T47D (cell line): ENCODE measurements at places on chromosomes 16 and 17.

DNA sequence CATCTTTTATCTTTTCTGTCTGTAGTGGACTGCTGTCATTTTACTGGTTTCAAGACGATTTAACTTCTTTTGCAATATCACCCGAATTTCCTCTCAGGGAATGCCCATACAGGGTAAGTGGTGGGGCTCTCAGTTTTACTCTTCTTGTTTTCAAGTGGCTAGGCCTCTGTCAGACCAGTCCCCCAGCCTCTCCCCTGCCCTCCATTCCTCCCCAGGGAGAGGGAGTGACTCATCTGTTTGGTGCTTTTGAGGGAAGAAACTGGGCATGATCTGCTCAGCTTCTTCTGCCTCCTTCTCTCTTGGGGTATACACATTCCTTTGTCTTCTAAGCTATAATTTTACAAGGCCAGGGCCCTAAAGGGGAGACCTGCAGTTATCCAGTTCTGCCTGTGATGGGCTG lies 332.0 kb downstream of the CBLN1 start:
- no peak for DNase-seq

GRCh38 chr17:18225121-18225641 lies at the start of gene LLGL1:
LLGL1 (plus strand) TSS chr17:18225635; CDS start chr17:18225683, 48 bp downstream.
- DNase-seq: peak; percentile 95

DNA sequence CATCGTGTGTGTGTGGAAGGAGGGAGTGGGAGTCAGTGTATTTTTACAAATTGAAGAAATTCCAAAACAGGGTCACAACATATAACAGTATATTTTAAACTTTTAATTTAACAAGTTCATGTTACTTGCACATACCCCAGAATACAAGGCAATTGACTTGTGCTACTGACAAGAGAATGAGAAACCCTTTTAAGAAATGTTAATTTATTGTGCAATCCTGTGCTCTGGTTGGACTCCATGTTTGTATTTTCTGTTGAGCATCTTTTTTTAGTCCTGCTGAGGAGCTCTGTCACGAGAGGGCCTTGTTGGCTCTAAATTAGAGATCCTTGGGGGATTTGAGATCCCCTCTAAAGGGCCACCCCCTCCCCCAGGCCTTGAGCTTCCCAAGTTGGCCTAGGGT lies 1.1 kb upstream of the EMP2 start:
- no peak for DNase-seq

DNA sequence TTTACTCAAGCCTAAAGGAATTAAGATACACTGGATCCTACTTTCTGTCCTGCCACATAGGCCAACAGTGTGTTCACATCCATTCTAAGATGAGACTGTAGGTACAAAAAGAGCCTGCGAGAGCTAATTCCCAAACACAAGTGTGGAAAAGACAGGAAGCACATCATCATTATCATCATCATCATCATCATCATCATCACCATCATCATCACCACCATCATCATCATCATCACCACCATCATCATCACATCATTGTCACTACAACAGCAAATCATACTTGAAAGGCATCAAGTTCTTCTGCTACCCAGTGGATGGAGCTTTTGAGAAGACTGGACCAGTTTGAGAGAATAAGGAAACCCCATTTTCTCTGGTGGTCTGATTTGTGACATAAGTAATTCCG lies 268.1 kb downstream of the HS3ST3A1 start:
- no peak for DNase-seq

DNA sequence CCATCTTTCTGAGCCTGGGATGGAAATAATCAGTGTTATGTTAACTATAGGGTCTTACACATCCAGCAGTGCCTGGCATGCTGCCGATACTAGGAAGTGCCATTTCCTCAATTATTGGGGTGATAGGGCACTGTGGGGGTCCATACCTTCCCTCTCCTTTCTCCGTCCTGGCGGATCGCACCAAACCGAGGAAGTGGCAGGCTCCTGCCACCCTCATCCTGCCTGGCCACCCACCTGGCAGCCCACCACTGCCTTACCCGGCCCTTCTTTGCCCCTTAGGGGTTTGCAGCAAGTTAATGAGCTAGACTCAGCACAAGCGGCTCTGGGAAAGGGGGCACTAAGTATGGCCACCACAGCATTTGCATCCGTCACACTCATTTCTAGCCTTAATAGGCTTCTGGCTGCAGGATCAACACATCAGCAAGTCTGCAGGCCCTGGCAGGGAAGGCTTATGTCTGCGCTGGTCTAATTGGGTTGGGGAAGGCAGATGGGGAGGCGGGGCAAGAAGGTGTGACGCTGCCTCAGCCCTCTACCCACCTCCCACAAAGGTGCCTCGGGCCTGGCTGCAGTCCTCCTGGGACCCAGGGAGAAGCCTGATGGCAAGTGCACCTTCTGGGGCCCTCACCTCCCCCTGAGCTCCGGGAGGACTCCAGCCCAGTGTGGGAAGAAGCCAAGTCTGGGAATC lies 28.6 kb downstream of the DCAKD start:
- DNase-seq: no peak

- DNase-seq: peak; percentile 52
These were observed 51.8 kb downstream of the SMPD3 start for GRCh38 chr16:68396481-68396880.

GRCh38 chr17:4584101-4584916 lies at the start of gene SMTNL2:
SMTNL2 (plus strand) TSS chr17:4584529; CDS start chr17:4584606, 77 bp downstream.
- DNase-seq: no peak

GRCh38 chr16:67246756-67247191 lies 507 bp downstream of the FHOD1 start:
- DNase-seq: peak; percentile 96

DNA sequence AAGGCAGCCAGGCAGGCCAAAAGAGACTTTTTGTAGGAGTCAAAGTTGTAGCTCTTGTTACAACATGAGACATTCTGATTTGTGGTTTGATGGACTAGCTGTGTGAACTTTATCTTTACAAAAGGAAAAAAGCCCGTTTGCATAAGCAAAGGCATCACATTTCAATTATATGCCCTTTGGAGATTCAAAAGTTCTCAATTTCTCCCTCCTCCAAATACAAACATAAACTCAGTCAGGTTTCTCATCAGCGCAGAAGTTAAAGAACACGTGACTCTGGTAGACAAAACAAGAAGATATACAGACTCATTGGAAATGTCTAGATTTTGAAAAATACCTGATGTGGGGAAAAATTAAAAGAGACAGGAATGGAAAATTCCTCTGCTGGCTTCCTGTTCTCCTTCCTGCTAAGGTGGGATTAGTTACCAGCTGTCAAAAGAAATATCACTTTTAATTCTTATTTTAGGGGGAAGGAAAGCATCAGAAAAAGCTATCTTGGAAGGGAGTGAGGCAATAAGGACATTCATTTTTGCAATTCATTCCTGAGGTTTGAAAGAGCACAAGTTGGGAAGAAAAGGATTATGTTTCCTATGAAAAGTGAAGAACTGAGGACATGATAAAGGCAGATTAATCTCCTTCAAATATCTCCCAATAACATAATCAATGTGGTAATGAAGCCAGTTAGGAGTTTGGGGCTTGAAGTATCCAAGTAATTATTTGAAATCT lies 4.6 kb upstream of the KCNJ16 start:
- no peak for DNase-seq

DNA sequence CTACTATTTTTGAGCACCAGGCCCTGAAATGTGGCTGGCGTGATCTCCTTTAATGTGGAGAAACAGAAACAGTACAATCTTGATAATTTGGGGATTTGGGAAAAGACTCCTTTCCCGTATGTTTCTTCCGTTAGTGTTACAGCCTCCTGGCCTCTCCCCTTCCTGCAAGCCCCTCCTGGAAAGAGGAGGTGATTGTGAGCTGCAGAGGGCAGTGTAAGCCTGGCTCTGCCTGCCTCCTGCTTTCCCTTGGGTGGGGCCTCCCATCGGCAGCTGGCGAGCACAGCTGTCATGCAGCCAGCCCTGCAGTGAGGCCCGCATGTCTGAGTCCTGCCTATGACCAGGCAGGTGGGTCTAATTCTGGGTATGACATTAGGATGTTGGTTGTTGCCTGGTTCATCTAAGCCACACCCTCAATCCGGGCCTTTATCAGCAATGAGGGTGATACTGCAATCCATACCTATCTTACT lies 48.7 kb upstream of the WSB1 start:
- DNase-seq: peak; percentile 58

DNA sequence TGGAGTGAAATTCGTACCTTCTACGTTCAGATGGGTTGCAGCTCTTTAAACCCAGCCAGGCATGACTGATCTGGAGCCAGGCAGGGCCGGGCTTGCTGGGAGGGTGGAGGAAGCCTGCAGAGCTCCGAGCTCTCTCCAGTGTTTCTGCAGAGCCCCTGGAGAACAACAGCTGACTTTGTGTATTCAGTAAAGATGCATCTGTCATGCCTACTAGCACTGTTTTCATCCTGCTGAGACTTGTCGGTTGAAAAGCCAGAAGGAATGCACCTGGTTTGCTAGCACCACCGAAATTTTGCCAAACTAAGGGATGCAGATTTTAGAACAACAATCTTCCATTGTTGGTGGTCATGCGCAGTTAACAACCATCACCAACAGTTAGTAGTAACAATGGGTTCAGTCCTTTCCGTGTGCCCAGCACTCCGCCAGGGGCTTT lies 22.4 kb upstream of the SCNN1B start:
- DNase-seq: no peak

DNA sequence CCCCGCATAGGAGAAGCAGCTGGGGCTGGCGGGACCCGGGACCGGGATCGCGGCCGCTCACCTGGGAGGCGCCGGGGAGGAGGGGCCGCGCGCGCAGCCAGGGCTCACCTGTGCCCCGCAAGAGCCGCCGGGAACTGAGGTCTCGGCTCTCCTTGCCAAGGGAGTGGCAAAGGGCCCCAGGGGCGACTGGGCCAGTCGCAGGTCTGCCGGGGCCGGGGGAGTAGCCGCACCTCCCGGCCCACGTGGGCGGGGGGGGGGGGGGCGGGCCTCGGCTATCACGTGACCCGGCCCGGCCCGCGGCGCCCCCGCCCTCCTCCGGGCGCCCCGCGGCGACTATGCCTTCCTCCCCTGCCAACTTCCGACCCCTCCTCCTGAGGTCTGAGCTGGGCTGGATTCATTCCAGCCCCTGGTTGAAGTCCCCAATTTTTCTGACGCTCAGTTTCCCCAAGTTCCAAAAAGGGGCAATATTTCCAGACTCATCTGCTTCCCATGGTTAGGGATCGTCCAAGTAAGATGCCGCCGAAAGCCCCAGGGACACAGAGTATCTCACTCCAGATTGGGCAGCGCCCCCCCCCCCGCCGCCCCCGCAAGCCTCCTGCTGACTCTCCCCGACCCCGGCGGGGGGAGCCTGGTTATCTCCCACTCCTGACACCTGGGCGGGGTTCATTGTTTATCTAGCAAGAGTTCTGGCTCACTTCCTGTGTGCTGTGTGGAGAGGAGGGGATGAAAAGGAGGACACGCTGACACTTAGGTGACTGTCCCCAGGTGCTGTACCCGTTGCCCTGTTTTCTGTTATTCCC lies at the start of gene TMC6:
Gene TMC6, minus strand, starts transcription at position 205 of the 800 bp plus-strand sequence. CDS start 1,923 bp downstream, outside the sequence.
- peak; percentile 88 for DNase-seq

DNA sequence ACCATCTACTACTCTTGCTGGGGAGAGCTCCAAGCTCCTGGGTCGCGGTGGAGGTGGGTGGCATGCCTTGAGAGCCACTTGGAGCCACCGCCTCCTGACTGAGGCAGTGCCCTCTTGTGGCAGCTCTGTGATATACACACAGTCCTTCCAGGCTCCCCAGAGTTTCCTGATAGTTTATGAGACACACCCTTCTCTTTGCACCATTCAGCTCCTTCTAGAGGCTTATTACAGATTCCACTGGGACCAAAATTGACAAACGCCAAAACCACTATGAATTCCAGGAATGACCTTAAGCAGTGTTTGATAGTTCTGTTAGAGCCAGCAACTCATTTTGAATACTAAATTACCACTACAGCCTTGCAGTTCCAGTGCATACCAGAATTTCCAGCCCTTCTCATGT lies 170.1 kb upstream of the CDH13 start:
- DNase-seq: peak; percentile 55

- peak; percentile 43 for DNase-seq
These were observed 47.4 kb downstream of the RAI1 start for GRCh38 chr17:17728550-17729251.
